Femur (tissue), 1 donor: ENCODE measurements at places on chromosomes 5 and 9.

GRCh38 chr5:15902066-15902465 lies 277.5 kb downstream of the MARCHF11 start:
- DNase-seq, result no peak

DNA sequence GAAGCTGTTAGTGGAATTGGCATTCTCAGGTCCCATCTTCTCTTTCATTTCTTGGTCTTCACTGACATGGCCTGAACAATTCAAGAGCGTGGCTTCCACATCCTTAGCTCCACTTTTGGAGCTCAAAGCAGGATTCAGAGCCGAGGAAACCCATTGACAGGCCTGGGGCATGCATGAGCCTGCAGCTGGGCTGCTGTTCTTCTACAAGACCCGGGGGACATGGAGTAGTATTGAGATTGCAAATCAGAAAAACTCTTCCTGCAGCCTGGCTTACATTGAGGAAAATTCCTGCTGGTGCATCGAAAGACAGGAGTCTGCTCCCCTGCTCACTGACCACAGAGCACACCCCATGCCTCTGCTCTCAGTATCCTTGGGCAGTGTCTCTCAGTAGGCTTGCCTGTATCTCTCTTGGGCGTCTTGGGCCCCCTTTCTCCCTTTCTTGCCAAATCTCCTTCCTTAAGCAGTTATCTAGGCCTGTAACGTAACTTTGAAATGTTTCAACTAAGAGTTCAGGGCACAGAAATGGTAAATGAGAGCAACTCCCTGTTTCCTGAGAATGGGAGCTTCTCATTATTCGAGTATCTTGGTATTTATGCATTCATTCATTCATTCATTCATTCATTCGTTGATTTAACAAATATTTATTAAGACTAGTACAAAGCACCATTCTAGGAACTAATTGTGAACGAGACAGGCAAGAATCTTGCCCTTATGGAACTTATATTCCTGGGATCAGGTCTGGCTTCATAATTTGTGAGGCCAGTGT lies 603.6 kb upstream of the CLINT1 start:
- DNase-seq, result no peak

GRCh38 chr5:141094481-141095262 lies at the start of gene PCDHB2:
PCDHB2 (plus strand) TSS chr5:141094615; CDS start chr5:141094791, 176 bp downstream.
- DNase-seq, result peak; percentile 24

GRCh38 chr5:9661316-9662015 lies 31.3 kb upstream of the TAS2R1 start:
- no peak for DNase-seq

GRCh38 chr5:149442563-149443182 lies 63.6 kb upstream of the IL17B start:
- DNase-seq, result peak; percentile 89

GRCh38 chr5:3230254-3230653 lies 365.4 kb upstream of the IRX1 start:
- DNase-seq, result no peak

- DNase-seq, result no peak
These were observed 156.8 kb downstream of the PAX5 start for GRCh38 chr9:36877239-36877638.

GRCh38 chr5:81345411-81346003 lies 44.1 kb downstream of the ZCCHC9 start:
- DNase-seq, result no peak
